ENCODE measurements at places on chromosomes 12 and 14.

GRCh38 chr14:75487155-75487671, 35.1 kb upstream of the BATF start:
- no peak for DNase-seq

- peak; percentile 42 for DNase-seq
Measured at GRCh38 chr12:3680919-3681594, 71.9 kb downstream of the CRACR2A start.

GRCh38 chr12:64299628-64300027, 77.5 kb upstream of the KICS2 start:
- DNase-seq = no peak

GRCh38 chr14:89702073-89702875, 252.3 kb downstream of the EFCAB11 start:
- no peak for DNase-seq

- DNase-seq = no peak
Measured at GRCh38 chr12:4505376-4505986, 33.2 kb upstream of the RAD51AP1 start.

- no peak for DNase-seq
Measured at GRCh38 chr14:68089146-68089731, 269.7 kb downstream of the RAD51B start.

DNA sequence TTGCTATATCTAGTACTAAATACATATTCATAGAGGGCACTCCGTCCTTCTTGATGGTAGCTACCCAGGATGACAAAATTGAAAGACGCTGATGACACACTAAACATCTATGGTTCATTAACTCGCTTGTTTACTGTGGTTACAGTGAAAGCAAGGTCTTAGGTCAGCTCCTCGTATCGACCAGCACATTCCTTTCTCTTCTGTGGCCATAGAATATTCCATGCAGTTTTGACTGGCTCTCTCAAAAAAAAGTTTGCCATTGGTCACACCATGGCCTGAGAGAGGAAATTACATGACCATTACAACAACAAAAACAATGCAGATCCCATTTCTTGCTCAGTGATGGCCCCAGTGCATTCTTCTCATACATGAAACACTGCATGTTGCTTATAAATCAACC, 411.4 kb upstream of the SOX5 start:
- DNase-seq = no peak

GRCh38 chr14:73759183-73759713, 45.1 kb upstream of the PNMA1 start:
- peak; percentile 70 for DNase-seq

GRCh38 chr12:54377007-54377406, 7.5 kb downstream of the ZNF385A start:
- DNase-seq = no peak

- DNase-seq = no peak
Measured at GRCh38 chr14:73567358-73567757, 1.7 kb upstream of the ACOT2 start.

GRCh38 chr12:100447381-100447780, 26.3 kb upstream of the NR1H4 start:
- no peak for DNase-seq

GRCh38 chr14:21680072-21680471, 6.5 kb upstream of the OR4E1 start:
- DNase-seq = no peak

- no peak for DNase-seq
Measured at GRCh38 chr14:60079723-60080122, 12.0 kb upstream of the PCNX4 start.

DNA sequence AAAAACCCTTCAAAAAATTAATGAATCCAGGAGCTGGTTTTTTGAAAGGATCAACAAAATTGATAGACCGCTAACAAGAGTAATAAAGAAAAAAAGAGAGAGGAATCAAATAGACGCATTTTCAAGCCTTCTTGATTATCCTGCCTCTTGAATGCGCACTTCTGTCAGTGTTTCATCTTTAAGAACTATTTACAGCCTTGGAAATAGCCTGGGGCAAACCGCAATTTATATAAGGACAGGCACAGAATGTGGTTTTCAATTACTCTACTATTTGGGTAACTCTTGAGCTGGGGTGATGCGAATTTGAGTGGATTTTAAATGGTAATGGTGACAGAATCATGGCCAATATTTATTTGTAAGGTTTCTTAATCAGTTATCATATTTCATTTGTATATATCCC, 179.1 kb upstream of the OTX2 start:
- no peak for DNase-seq

DNA sequence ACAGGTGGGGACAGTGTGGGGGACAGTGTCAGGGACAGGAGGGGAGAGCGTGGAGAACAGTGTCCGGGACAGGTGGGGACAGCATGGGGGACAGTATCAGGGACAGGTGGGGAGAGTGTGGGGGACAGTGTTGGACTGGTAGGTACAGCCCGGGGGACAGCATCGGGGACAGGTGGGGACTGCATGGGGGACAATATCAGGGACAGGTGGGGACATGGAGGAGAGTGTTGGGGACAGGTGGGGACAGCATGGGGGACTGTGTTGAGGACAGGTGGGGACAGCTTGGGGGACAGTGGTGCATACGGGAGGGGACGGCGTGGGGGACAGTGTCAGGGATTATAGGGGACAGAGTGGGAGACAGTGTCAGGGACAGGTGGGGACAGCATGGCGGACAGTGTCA, 212.3 kb downstream of the TMEM121 start:
- no peak for DNase-seq

DNA sequence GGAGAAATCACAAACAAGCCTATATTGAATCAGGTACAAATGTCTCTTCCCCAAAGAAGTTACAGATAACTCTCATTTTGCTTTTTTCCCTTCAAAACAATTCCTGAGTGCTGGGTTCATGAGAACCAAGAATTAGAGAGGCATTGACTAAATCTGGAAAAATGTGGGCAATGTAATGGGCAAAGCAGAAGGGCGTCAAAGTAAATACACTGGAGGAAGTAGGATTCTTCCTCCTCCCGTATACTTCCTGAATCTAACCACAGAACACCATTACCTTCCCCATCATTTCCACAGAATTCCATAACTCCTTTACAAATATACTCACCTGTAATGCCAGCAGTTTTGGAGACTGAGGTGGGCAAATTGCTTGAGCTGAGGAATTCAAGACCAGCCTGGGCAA, 3.0 kb upstream of the RBMS2 start:
- DNase-seq = no peak

DNA sequence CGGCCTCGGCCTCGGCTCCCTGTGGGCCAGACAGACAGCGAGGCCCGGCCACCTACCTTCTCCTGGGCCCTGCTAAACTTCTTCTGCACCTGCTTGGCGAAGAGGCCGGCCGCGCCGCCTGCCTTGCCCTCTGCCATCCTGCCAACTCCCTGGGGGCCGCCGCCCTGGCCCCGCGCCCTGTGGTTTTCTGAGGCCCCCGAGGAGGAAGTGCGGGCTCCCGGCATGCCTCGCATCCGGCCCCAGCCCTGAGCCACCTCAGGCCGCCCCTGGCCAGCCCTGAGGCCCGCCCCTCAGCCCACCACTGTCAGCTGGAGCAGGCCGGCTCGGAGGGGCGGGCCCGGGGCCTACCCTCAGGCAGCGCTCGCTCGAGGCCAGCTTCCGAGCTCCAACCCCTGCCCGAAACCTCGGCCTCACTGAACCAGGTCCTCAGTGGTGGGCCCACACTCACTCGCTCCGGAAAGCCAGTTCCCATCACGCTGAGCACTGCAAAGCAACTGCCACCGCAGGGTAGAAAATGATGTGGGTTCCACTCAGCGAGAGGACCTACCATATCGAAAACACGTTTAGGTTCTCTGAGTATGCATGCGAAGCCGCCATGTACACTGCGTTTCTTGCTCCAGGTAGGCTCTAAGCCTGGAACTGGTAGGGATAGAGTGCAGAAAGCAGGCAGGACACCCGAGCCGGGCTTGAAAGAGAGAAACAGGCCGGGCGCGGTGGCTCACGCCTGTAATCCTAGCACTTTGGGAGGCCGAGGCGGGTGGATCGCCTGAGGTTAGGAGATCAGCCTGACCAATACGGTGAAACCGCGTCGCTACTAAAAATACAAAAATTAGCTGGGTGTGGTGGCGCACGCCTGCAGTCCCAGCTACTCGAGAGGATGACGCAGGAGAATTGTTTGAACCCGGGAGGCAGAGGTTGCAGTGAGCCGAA, at the start of gene BIN2:
TSS of gene BIN2 (minus strand) at position 209 of the 930 bp plus-strand sequence. CDS start at position 137, 72 bp downstream.
- no peak for DNase-seq

DNA sequence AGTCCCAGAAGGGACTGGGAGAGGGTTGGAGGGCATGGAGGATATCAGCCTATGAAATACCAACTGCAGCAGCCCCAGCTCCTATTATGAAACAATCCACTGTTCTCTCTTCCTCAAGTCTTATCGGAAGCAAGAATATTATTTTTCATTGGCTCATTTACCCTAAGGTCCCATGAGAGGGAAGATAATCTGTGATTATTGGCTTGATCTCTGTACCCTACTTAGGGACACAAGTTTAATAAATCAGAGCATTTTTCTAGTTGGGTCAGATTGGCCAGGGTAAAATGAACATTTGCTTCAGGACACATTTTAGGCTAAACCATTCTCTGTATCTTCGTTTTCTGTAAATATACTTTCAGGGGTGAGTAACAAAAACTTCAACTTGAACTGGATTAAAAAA, 43.1 kb upstream of the GNG2 start:
- DNase-seq = no peak

GRCh38 chr14:71725922-71726579, 206.2 kb upstream of the RGS6 start:
- DNase-seq = no peak

DNA sequence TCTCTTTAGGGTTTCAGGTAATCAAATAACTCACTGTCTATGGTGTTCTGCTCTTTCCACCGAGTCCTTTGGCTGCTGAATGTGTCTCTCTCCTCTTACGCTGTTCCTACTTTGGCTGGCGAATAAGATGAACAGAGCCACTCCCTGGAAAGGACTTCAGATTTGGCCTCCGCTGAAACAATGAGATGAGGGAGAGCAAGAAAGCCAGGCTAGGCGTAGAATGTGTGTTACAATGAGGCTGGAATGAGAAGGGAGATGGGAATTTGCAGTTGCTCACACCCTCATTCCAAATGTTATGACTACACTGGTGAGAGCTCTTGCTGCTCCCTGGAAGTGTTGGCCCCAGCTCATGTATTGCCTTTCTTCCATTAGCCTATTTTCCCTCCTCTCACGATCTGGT, at the start of gene MFAP5:
TSS of gene MFAP5 (minus strand) at position 234 of the 400 bp plus-strand sequence. CDS start 722 bp downstream, outside the sequence.
- no peak for DNase-seq

DNA sequence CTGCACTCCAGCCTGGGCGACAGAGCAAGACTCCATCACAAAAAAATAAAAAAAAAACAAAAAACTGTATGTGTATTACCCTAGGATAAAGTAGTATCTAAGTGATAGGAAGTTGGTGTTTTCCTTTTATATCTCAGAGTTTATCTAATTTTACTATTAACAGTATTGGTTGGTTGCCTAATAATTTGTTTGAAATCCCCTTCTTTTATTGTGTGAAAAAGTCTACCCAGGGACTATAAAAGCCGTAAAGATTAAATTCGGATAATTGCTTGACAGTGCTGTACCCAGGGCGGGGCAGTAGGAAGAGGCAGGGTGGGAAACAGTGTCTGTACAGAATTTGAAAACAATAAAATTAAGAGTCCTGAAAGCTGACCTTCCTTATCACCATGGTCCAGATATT, 78.4 kb downstream of the RASSF8 start:
- DNase-seq = no peak

DNA sequence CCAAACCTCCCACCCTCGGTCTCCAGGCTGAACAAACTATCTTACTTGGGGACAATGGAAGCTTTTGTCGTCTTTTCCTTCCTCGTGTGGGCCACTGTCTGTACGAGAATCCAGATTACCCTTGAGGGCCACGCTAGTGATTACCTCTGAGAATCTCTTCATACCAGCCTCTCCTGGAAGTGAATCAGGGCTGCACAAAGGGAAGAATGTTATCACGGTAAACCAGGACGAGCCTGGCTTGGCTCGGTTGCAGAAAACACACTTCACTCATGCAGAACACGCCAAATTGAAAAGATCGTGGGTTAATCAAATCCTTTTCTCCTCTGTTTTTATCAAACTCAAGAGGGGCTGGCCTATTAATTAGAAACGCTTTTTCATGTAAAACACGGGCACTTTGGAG, 51.6 kb upstream of the MYL2 start:
- no peak for DNase-seq

DNA sequence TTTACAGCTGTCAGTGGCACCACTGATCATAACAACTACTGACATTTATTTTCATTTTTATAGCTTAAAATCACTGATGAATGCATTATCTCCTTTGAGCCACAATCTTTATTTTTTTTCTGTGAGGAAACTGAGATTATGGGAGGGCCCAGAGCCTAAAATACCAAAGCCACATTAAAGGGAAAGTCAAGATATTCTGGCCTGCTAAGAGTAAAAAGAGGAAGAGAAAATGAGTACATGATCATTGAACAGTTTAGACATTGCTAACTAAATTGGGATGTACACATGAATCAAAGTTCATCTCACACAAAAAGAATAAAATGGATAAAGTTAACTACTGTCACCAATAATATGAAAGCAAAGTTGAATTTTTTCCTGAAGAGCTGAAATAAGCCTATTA, 170.5 kb upstream of the GARIN2 start:
- DNase-seq = no peak

DNA sequence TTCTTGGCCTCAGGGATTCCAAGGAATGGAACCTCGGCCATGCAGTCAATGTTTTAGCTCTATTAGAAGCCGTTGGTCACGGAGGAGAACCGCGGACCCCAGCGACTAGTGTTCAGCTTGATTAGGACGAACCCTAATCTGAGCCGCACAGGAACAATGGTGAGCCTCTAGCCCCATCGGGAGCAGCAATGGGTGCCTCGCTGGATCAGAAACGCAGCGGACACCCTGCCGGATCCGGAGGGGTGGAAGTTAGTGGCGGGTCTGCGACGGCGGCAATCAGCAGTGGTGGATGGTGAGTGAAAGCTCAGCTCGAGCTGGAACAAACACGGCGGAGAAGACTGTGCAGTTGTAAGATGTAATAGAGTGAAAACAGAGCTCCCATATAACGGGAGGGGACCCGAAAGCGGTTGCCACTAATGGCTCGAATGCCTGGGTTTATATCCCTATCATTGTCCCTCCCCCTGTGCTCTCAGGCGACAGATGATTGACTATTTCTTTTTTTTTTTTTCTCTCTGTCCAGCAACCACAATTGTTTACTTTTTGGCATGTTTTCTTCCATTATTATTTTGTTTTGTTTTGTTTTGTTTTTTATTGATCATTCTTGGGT, 127.7 kb downstream of the ZNF664 start:
- DNase-seq = no peak

- no peak for DNase-seq
Measured at GRCh38 chr14:67934087-67934486, 114.5 kb downstream of the RAD51B start.

GRCh38 chr14:23147676-23148075, 28.6 kb upstream of the CEBPE start:
- DNase-seq = no peak
